ENCODE measurements at places on chromosomes 3 and 15.

DNA sequence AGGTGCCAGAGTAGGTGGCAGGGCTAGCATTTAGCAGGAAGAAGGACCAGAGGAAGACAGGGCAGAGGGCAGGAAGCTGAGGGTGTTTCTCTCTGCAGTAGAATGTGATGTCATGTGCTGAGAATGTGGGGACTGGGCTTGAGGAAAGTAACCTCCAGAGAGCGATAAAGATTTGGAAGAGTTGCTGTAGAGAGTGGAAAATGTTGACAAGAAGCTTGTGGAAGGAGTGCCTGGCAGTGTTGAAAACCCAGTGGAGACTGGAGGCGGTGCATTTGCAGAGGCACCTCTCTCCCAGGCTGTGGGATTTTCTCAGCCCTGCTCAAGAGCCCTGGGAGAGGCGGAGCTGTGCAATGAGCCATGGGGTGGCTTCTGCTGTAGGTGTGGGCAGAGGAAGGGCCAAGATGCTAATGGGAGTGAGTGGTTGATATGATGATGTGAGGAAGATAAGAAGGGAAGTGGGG is 54.8 kb downstream of the MESD start:
- DNase-seq: no peak

GRCh38 chr3:186882881-186883685 is 40.6 kb downstream of the ADIPOQ start:
- no peak for DNase-seq

DNA sequence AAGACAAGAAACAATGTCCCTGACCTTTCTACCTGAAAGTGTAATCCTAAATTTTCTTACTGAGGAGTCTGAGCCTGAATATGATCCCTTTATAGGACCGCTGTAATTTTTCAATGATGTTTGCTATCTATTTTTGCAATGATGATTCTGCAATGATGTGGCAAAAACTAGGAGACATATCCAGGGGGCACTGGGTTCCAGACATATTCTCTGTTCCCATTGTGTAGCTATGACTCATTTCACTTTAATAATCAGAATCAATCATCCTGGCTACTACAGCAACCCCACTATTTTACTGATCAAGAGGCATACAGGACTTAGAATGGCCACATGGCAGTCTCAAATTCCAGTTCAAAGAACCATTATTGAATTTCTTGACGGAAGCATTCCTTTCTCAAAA is 85.9 kb downstream of the AQR start:
- DNase-seq: no peak

DNA sequence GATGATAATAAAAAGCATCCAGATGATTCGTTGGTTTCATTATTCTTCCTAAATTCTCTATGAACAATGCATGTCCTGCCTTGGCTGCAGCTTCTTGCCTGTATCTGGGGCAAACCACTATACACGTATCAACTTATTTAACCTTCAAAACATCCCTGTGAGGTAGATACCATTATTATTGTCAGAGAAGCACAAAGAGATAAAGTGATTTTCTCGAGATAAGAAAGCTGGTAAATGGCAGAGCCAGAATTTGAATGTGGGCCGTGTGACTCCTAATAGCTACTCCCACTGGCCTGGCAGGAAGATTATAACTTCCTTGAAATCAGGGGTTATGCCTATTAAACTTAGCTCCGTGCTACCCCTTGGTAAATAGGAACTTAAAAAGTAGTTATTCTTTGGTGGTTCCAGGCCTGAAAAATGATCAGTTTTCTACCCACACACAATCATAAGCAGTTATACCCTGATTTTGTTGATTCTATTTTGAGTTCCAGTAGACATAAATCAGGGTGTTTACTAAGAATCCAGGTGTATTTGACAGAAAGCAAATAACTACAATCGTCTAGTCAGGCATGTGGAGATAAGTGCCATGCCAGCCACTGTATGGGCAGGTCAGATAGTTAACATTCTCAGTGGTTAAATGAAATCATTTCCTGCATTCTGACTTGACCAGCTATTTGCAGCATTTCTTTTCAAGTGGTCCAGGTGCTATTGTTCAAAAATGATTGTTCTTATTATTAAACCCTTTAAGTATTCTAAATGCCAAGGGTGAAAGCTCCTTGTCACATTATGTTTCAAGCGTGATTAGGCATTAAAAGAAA is 99.2 kb upstream of the LRRN1 start:
- no peak for DNase-seq

DNA sequence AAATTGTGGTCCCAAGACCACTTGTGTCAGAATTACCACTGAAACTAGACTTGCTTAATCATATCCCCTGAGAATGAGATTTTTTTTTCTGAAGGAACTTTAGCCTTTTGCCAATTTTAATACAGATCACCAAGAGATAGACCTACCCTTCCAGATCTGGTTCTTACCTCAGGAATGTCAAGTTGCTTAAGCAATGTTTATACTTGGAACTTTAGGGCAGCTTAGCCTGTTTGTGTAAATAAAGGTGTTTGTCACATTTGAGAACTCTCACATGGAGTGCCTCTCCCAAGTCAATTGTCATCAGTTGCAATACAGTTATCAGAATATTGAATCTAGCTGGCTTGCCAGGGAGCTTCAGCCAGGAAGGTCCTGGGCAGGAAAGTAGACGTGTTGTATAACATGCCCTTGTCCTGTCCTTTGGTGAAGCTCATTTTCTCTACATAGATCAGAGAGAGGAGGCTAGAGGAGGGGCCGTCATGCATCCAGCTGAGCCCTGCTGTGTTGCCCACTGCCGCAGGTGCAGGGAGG is 3.9 kb downstream of the GPD1L start:
- DNase-seq: no peak
